Renal cortex interstitium (tissue), 15 donors: ENCODE measurements at places on chromosomes 13 and 19. TPM values are rescaled to one million over a fixed set of nuclear protein-coding genes. Genes with fewer than 3 reads are reported as not detected.

- no peak for DNase-seq
Measured at GRCh38 chr13:45812695-45813372, 38.7 kb downstream of the SIAH3 start.

DNA sequence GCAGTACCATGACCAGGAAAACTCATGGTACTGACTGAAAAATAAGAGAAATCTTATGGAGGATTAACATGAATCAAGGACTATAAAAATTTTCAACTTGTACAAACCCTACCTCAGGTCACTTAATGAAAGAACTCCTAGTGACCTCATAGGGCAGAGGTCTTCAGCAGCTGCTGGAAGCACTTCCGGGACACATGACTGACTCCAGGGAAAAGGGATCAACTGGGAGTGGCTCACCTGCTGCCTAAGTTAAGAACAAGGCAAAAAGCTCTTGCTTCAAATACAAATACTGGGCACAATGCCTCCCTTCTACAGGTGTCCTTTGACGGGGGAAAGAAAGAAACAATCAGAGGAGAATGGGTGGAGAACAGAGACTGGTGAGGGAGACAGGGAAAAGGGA lies 18.6 kb downstream of the DOCK9 start:
- no peak for DNase-seq

DNA sequence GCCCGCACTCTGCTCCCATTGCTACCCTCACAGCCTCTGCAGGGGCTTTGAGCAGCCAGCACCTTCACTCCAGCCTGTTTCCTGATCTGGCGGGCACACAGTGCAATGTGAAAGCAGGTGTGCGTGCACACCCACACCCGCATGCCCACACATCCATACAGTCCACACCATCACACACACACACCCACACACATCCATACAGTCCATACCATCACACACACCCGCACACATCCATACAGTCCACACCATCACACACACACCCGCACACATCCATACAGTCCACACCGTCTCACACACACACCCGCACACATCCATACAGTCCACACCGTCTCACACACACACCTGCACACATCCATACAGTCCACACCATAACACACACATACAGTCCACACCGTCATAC lies 28.0 kb downstream of the PIAS4 start:
- no peak for DNase-seq

GRCh38 chr19:21128901-21129698 lies 12.7 kb upstream of the ZNF431 start:
- DNase-seq: no peak

DNA sequence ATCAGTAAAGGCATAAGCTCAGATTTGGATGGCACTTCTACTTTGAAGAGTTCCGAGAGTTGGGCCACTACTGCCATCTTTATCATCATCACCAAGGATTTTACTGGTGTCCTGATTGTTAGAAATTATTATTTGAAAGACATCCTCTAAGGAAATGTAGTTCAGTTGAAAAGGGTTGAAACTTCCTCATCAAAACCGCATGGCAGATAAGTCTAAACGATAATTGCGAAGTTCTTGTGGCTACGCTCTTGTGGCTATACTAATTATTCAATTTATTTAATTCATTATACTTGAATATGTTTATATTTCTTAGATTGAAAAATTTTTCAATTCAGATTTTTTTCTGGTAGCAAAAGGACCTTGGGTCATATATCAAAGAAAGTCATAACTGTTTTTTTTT lies 22.4 kb downstream of the TNFRSF19 start:
- DNase-seq: no peak

GRCh38 chr19:44571830-44572580 lies 41.4 kb upstream of the IGSF23 start:
- no peak for DNase-seq

RFPL4A gene
- not detected for polyA plus RNA-seq

GRCh38 chr13:92346046-92346445 lies 880.6 kb upstream of the GPC6 start:
- no peak for DNase-seq
